C1 segment of cervical spinal cord (tissue), 14 donors: ENCODE measurements at places on chromosomes 1 and 21.

DNA sequence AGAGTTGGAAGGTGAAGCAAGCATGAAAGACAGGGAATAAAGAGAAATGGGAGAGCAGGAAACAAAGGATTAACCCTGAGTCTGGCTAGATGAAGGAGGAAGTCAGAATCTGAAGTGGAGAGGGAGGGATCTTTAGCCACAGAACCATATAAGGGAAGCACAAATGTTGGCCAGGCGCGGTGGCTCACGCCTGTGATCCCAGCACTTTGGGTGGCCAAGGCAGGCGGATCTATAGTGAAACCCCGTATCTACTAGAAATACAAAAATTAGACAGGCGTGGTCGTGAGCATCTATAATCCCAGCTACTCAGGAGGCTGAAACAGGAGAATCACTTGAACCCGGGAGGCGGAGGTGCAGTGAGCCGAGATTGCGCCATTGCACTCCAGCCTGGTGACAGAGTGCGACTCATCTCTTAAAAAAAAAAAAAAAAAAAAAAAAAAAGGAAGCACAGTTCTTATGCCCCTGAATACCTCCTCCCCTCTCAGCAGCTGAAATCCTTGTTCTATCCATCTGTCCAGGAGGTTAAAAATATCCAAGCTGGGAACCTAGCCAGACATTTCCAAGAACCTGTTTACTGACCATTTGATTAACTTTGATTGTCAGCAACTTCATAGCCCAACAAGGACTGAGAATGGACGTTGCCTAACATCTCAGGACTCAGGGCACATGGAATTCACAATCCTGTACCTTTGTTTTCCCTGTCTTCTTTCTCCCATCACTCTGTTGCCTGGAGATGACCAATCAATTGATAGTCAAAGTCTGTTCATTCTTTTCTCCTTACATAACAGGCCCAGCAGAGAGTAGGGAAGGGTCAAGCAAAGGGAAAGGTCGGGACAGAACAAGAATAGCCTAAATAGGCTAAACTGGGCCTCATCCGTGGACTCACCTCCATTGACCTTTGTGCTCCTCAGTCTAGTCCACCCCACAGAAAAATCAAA is 10.6 kb downstream of the TXNIP start:
- no peak for DNase-seq

GRCh38 chr1:219076326-219076937 is 97.2 kb upstream of the LYPLAL1 start:
- DNase-seq = no peak

GRCh38 chr1:43582162-43582566 is 51.5 kb downstream of the PTPRF start:
- no peak for DNase-seq

GRCh38 chr1:84781946-84782771 is 91.9 kb upstream of the SSX2IP start:
- DNase-seq = peak; percentile 27

GRCh38 chr1:15027515-15027986 is 126.0 kb upstream of the TMEM51 start:
- peak; percentile 27 for DNase-seq

DNA sequence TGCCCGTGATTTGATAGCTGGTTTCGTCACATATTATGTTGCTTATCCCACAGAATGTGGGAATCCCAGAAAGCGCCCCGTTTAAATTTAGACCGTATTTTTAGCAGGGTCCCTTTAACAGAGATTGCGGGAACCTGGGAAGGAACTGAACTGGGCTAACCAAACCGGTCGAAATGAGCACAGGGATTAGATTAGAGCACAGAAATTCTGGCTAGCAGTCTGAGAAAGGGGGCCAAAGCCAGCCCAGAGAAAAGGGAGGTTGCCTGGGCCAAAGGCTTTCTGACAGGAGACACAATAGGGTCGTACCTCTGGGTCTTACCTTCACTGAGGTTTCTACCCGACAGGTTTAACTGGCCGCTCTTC is 327 bp downstream of the LRRC40 start:
- DNase-seq = no peak

GRCh38 chr1:17304151-17304825 is 3.7 kb upstream of the PADI4 start:
- no peak for DNase-seq

DNA sequence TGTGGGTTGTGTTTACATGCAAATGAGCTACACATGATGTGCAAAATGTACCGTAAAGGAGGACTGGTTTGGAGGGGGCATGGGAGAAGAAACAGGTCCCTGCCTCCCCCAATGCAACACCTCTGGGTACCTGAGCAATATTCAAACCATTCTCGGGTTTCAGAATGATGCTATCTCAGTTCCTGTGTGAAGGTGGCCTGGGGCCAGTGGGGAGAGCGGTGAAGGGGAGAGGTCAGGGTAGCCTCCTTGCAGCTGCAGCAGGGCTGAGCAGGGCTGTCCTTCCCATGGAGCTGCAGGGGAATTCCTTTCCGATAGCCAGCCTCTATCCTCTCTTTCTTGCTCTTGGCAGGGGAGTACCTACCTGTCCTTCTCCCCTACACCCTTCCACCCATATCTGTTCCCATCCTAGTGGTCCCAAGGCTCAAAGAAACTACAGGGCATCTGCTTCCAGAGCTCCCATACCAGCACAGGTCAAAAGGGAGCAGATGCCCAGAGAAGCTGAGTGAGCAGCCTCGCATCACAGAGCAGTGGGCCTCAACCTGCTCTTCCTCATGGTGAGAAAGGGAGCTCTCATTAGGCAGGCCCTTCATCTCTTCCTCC is 11.9 kb downstream of the MEF2D start:
- no peak for DNase-seq

GRCh38 chr1:181669246-181669645 is 185.9 kb downstream of the CACNA1E start:
- DNase-seq = no peak

GRCh38 chr1:146032631-146033219 is 11.2 kb upstream of the HJV start:
- no peak for DNase-seq

- no peak for DNase-seq
Observed at GRCh38 chr1:154463512-154463990, 38.5 kb upstream of the TDRD10 start.
